Cardiac ventricle fibroblast (primary cell): ENCODE measurements at places on chromosomes 5 and 9. TPM values are rescaled to one million over a fixed set of nuclear protein-coding genes. Genes with fewer than 3 reads are reported as not detected.

Gene BARHL1
- not detected in 2 replicates for total RNA-seq

Gene GARNL3
- total RNA-seq: 2.1 and 3.9 TPM in 2 replicates

Gene NRARP
- 0.29 and 1.7 TPM in 2 replicates for total RNA-seq

Gene GLRA1
- not detected in 2 replicates for total RNA-seq

Gene BTNL8
- total RNA-seq: not detected in 2 replicates

Gene TOMM5
- total RNA-seq: 58.5 and 92.3 TPM in 2 replicates

Gene LRRTM2
- total RNA-seq: under 0.01 and 4.4 TPM in 2 replicates

Gene PBX3
- total RNA-seq: 14.0 and 16.4 TPM in 2 replicates

Gene IL4
- not detected in 2 replicates for total RNA-seq

Gene CHMP5
- total RNA-seq: 36.3 and 51.4 TPM in 2 replicates

Gene ZNF618
- total RNA-seq: 7.1 and 8.0 TPM in 2 replicates

Gene SHOC1
- not detected in 2 replicates for total RNA-seq

Gene DPYSL3
- total RNA-seq: 22.4 and 26.5 TPM in 2 replicates

Gene ANKRD55
- total RNA-seq: 0.15 TPM in 1 of 2 replicates, not detected in the other

Gene SPINK13
- 6.4 and 8.4 TPM in 2 replicates for total RNA-seq

Gene CXXC5
- 51.2 and 57.5 TPM in 2 replicates for total RNA-seq

Gene NCBP1
- total RNA-seq: 19.8 and 20.8 TPM in 2 replicates

Gene C9orf50
- 0.12 TPM in 1 of 2 replicates, not detected in the other for total RNA-seq

Gene PCDHGA8
- total RNA-seq: 1.4 and 1.5 TPM in 2 replicates

Gene SPINK7
- total RNA-seq: not detected in 2 replicates

Gene SLC31A1
- total RNA-seq: 19.0 and 20.5 TPM in 2 replicates

Gene PTGES2
- total RNA-seq: 39.4 and 40.7 TPM in 2 replicates

Gene IFNA13
- not detected in 2 replicates for total RNA-seq

Gene PTTG1
- 13.2 and 38.9 TPM in 2 replicates for total RNA-seq

Gene ENHO
- not detected in 2 replicates for total RNA-seq

Gene ESM1
- 0.25 and 1.1 TPM in 2 replicates for total RNA-seq

Gene GFI1B
- not detected in 2 replicates for total RNA-seq

Gene ISCA1
- total RNA-seq: 35.9 and 43.2 TPM in 2 replicates

Gene PCDHB6
- 0.06 and 0.39 TPM in 2 replicates for total RNA-seq

Gene GPR151
- not detected in 2 replicates for total RNA-seq

Gene MUSK
- 0.05 and 0.06 TPM in 2 replicates for total RNA-seq

Gene GRM6
- total RNA-seq: not detected in 2 replicates

Gene TIMD4
- not detected in 2 replicates for total RNA-seq

Gene OR13J1
- not detected in 2 replicates for total RNA-seq

Gene ZFR
- total RNA-seq: 43.9 and 48.1 TPM in 2 replicates

Gene CAMK4
- total RNA-seq: 0.44 and 0.94 TPM in 2 replicates

Gene TRIM36
- total RNA-seq: 0.12 TPM in 1 of 2 replicates, not detected in the other
